T-helper 17 cell (primary cell): ENCODE measurements at places on chromosomes 4 and X.

DNA sequence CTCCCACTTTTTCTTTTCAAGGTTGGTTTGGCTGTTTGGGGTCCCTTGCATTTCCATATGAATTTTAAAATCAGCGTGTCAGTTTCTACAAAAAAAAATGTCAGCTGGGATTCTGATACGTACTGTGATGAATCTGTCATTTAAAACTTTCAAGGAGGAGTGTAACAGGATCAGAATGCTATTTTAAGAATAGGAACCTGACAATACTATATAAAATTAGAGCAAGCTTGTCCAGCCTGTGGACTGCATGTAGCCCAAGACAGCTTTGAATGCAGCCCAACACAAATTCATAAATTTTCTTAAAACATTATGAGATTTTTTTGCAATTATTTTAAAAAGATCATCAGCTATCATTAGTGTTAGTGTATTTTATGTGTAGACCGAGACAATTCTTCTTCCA is 56.5 kb downstream of the TMEM164 start:
- DNase-seq: no peak

DNA sequence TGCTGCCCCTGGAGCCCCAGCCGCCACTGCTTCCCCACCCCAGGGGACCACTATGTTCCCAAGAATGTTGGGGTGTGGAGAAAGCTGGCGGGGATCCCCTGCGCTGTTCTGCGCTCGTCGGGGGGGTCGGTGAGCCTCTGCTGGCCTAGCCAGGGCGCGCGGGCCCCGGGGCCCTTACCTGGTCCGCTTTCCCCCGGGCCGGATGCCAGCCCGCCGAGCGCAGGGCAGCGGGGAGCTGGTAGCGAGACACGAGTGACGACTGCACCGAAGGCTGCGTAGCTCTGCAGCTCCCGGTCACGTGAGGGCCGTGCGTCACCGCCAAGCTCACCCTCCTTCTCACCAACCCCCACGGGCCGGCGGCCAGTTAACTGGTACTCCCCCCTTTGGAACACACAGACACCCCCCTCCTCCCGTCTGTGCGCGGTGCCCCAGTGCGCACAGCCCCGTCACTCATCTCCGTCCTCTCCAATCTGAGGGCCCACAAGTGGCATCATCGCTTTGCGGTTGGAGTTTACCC is at the start of gene BEX1:
Gene BEX1, minus strand, starts transcription at position 254 of the 517 bp plus-strand sequence. CDS start 897 bp downstream, outside the sequence.
- no peak for DNase-seq

GRCh38 chrX:136395271-136395670 is 92.5 kb upstream of the BRS3 start:
- no peak for DNase-seq

GRCh38 chr4:45275862-45276261 is 549.5 kb upstream of the GNPDA2 start:
- no peak for DNase-seq

DNA sequence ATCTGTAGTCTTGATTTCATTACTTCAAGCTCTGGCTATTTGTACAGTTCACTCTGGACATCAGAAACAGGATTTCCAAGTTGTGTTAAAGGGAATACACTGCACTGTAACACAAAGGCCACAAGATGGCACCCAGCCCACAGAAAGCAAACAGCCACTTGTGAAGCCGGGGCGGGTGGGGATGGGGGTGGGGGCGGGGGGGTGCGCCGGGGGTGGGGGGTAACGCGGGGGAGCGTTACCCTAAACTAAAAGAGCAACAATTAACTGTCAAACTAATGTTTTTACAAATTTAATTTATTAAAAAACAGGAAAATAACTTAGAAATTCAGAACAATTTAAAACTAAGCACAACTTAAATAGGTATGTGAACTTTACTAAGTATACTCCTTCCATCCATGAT is 27.3 kb downstream of the PRDX4 start:
- peak; percentile 9 for DNase-seq

DNA sequence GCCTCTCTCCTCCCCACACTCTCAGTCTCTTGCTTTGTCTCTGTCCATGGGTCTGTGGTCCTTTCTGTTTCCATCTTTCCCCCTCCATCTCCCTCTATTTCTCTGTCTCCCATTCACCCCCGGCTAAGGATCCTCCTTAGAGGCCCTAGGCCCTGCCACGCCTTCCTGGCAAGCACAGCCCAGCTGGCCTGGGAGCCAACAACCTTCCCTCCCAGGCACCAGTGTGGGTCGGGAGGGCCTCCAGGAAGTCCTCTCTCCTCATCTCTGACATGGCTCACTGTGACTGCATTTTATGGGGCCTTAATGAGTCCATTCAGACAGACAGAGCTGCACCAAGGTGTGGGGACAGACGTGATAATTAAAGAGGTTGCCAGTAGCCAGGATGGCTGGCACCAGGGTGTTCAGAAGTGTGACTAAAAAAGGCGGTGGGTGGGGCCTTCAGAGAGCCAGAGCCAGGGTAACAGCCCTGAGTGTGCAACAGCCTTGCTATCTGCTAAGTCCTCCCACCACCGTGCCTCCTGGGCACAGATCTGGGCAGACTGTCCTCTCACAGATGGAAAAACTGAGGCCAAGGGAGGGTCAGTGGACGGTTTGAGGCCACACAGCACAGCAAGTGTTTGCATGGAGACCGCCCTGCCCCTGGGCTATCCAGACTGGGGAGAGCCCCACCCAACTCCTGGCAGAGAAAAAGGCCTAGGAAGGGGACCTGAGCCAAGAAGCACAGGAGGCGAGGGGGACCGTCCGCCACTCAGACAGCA is 31.5 kb downstream of the BLOC1S4 start:
- DNase-seq: no peak

- DNase-seq: no peak
Measured at GRCh38 chr4:74950200-74950599, 17.3 kb downstream of the PARM1 start.

- no peak for DNase-seq
Measured at GRCh38 chr4:139682309-139682708, 16.7 kb downstream of the MGST2 start.

DNA sequence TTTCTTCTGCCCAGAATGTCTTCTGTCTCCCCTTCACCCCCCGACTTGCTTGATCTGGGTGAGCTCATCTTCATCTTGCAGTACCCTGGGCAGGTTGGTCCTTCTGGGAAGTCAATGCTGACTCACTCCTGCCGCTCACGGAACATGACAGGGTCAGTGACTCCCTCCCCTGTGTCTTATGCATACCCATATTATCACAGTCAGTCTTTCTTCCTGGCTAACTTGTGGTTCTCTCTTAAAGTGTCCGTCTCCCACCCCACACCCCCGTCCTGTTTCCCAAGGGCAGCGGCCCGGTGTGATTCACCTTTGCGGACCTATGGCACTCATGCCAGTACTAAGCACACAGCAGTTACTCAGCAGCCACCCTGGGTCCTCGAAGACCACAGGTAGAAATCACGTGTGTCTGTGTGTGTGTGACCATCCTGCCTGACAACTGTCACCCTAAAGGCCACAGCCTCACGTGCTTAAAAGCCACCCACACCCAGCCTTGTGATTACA is 17.7 kb downstream of the IQSEC2 start:
- no peak for DNase-seq

- DNase-seq: no peak
Measured at GRCh38 chr4:38889143-38889542, 21.5 kb downstream of the FAM114A1 start.

GRCh38 chr4:145939441-145939750 is 773 bp upstream of the ZNF827 start:
- DNase-seq: no peak

DNA sequence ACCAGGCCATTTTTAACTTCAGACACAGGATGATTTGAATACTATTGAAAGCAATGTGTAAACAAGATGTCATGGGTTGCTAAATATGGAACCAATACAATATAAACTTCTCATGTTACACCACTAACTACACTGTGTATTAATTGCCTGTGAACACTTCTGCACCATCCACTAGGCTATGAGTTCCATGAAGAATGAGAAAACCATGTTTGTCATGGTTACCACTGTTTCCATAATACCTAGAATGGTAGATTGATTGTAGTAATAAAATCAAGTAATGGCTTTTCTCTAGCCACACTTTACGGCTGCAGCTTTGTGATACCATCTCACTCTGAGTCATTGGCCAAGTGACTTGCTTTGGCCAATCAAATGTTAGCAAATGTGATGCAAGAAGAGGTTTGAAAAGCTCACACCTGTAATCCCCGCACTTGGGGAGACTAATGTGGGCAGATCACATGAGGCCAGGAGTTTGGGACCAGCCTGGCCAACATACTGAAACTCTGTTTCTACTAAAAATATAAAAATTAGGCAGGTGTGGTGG is 19.9 kb upstream of the CYBB start:
- no peak for DNase-seq

GRCh38 chrX:42602136-42602535 is 175.8 kb downstream of the PPP1R2C start:
- DNase-seq: no peak

- no peak for DNase-seq
Measured at GRCh38 chr4:115945026-115945425, 831.6 kb upstream of the NDST4 start.

DNA sequence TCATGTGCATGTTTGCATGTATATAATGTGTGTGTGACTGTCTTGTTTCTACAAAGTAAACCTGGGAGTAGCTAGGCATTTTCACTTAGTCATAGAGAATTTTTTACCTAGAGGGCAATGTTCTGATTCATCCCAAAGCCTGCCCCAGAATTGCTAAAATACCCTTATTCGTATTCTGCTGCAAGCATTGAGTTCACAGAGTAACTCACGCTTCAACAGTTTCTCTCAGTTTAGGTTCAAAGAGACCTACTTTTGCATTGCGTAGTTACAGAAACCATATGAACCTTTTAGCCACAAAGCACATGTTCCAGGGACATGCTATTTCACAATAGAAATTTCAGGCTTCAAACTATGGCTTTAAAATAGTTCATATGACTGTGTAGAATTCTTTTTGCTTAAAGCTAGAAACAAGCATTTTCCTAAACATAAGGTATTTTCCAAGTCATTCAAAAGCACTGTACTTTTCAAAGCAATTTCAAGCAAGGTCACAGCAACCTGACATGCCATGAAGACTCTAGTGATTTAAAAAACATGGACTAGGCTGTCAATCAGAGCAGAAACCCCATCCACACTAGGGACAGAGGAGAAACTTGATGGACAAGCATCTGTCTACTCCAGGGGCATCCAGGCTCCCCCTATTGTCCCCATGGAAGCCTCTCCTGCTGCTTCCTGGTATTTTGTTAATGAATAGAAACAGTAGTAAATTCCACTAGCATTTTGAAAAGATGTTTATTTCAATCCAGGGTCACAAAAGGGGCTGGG is 81.5 kb upstream of the MAPK10 start:
- no peak for DNase-seq

GRCh38 chr4:74219240-74219639 is 61.3 kb downstream of the MTHFD2L start:
- no peak for DNase-seq

- DNase-seq: no peak
Measured at GRCh38 chr4:158461336-158461735, 60.3 kb upstream of the RXFP1 start.

DNA sequence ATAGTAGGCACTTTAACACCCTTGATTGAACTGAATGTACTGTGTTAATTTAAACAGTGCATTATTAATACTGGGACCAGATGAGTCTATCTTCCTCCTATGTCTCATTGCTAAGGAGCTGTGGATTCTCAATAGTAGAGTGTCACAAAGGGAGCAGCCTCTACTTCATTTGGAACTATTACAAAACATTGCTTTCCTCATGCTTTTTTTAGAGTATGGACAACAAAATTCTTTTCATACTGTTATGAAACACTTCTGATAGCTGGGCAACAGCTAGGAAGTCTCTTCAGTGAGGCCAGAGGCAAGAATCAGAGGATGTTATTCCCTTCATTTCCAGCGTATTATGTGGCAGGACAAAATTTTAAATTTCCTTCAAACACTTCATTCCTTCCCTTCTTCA is 160.8 kb downstream of the FBXO8 start:
- no peak for DNase-seq

DNA sequence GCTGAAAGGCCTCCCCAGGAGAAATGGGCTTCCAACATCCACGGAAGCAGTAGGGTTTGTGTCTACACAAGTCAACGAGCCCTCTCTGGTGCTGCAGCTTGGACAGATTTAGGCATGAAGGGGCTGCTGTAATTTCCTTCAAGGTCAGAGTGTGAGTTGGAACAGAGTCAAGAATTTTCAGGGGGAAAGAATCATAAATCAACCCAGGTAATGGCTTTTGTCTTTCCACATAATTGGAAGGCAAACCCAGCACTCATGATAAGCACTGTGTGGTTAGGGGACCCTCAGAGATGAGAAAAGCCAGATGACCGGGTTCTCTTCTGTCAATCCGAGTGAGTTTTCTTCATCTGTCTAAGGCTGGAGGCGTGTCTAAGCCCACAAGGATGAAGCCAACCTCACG is 78.6 kb upstream of the MXRA5 start:
- DNase-seq: no peak

- DNase-seq: no peak
Measured at GRCh38 chrX:66408507-66408906, 230.4 kb downstream of the EDA2R start.

DNA sequence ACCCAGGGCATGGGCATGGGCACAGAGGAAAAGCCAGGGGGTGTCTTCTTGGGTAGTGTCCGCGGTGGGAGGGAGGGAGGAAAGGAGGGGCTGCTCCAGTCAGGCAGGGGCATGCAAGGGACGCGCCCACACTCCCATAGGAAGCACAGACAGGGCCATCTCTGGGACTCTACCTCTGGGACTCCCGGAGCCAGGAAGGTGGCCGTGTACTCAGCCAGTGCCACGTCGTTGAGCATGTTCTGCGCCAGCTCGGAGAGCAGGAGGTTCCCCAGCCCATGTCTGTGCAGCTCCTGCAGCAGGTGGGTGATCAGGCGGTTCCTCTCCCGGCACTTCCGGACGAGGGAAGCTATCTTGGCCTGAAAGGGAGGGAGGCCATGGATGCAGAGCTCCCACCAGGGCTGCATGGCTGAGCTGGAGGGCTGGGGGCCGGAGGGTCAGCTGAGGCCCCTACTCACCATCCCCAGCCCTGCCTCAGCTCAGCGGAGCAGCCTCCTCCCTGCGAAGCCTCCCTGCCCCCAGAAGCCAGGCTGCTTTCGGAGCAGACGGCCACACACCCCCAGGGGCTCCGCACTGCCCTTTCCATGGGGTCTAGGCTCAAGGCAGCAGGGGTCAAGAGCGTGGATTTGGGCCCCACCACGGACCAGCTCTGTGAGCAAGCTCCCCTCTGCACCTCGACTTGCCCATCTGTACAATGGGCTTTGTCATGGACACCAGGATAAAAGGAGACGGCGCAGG is 44.6 kb downstream of the C4orf50 start:
- DNase-seq: no peak
